ENCODE measurements at places on chromosomes 6 and 20.

DNA sequence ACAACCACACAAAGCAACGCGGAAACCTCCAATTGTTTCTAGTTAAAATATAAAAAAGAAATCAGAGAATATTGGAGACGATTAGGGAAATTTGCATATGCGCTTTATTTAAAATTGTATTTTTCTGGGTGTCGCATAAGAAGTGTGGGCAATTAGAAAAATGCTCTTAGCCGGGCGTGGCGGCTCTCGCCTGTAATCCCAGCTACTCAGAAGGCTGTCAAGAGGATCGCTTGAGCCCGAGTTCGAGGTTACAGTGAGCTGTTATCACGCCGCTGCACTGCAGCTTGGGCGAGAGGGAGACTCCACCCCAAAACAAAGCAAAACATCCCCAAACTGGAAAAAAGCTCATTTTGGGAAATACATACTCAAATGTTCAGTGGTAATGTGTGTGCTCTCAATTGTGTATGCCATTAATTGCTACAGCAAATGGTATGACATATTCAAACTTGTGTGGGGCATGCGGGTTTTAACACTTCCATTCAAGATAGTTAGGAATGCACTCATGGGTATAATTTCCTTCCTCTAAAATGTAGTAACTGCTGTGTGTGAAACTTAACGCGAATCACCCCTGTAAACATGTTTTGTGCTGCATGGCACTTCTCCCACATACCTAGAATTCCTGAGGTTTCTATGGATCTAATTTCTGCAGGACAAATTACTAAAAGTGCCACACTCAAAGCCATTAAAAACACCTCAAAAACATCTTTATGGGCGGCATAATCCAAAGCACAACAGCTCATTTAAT lies 54.7 kb upstream of the HFE start:
- DNase-seq, result no peak

GRCh38 chr6:116662202-116662601 lies 6.4 kb downstream of the ZUP1 start:
- DNase-seq, result no peak

- DNase-seq, result no peak
Measured at GRCh38 chr6:135600086-135600702, 102.7 kb upstream of the AHI1 start.

DNA sequence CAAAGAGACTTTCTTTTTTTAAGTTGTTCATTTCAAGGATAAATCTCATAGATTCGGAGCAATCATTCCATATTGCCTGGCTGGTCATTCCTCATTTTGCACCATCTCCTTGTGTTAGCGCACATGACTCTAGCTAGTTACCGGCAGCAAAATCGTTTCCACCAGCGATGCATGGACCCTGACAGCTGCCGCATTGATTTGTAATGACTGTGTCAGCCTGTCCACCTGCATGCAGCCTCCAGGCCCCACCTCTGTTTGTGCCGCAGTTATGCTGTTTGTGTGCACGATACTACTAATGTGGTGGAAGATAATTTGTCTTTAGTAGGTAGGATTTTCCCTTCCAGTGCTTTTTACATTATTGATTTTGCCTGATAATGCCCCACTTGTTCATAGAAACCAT lies 164.0 kb downstream of the TBC1D7 start:
- DNase-seq, result no peak

DNA sequence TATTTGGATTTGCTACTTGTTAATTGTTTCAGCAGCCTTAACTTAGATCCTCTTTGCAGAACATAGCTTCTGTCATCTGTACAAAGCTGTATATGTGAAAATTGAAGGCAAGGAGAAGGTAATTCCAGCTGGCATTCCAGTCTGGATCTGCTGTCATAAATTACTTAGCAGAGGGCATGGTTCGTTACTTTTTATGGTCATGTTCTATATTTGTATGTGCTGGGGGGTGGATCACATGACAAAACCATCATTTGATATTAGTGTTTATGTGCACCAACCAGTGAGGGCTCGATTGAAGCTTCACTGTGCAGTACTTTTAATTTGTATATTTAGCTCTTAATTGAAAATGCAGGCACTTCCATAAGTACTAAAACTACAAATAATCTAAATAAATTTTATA lies 80.2 kb downstream of the CAP2 start:
- DNase-seq, result no peak

- no peak for DNase-seq
Measured at GRCh38 chr6:33994472-33995308, 151.2 kb downstream of the GRM4 start.

- no peak for DNase-seq
Measured at GRCh38 chr20:45822857-45823256, 4.3 kb downstream of the TNNC2 start.

- DNase-seq, result no peak
Measured at GRCh38 chr20:23826541-23827021, at the start of gene CST2. CST2 (minus strand) TSS chr20:23826729; CDS start chr20:23826660, 69 bp downstream.

DNA sequence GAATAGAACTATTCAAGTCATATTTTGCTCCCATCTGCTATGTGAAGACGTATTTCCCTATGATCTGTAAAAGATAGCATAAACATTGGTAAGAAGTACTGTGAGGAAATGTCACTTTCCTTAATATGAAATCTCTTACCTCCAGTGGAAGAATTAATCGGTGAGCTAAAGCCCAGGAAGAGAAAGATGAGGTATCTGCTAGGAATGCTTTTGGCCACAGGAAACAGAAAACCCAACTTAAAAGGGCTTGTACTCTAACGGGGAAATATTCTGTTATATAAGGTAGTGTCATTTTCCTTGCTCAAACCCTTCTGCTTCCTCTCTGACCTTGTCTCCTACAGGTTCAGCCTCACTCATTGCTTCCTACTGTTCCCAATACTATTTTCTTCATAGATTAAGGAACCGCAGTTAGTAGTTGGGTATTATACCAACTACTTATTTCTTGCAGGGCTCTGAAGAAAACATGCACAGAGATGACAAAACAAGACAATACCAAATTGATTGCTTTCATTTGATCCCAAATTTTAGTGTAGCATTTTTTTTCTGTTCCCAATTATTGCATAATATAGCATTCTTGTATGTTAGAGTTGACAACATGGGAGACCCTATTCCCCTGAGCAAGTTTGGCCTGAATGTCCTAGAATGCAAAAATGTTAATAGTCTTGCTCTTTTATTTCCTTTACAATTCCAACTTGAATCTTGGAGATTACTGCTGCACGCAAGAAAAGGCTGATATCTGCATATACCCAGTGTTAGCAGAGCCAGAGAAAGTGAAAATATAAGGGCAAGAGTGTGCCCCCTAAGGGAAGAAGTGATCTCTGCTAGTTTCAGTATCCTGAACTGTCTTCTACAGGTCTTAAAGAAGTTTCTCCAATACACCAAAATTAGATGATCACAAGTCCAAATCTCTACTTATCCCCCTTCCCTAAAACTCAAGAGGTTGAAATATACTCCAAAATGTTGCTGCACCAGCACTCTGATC lies 65.3 kb downstream of the AFG1L start:
- DNase-seq, result no peak

DNA sequence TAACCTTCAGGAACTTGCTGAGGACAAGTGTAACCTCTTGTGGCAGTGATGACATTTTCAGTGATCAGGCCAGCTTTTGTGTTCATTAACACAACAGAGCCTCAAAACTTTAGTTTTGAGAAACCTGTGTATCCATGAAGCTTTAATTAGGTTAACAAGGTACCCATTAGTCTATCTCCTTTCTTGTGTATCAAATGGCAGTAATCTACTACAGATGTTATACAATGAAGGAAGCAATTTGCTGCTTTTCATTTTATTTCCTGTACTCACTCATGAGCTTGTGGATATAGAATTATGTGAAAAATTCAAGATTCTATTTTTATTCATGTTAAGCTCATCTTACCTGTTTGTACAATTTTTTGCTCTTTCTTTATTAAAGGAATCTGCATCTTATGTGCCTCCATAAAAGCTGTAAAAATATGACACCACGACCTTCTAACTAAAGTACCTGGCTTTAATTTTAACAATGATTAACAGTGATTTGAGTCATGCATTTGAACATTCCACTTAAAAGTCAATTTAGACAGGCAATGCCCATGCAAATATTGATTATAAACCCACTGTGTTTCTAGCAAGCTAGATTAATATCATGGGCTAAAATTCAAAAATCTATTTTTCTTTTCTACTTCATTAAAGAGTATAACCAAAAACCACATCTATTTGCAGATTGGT lies 897.3 kb downstream of the KIF16B start:
- DNase-seq, result no peak

- no peak for DNase-seq
Measured at GRCh38 chr6:159687341-159687740, 5.7 kb downstream of the SOD2 start.

DNA sequence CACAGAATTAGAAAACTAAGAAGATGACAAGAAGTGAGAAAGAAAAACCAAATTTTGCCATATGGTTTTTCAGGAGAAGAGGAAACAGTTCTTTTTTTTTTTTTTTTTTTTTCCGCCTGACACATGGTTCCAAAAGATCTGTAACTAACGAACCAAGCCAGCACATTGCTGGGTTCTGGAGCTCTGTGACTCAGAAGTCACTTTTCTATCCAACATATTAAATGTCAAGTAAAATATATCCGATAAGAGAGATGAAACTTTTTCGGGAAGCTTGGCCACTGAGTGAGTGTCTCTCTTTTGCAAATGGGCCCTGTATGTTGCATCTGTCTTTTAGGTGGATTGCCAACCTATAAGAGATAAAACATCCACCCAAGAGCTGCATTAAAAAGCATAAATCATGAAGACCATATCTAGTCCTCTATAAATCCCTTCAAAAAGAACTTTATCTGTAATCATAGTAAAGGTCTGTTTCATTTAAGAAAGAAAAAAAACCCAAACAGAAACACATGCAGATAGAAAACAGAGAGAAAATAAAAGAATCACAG lies 4.6 kb downstream of the METTL24 start:
- no peak for DNase-seq

- DNase-seq, result no peak
Measured at GRCh38 chr6:113876695-113877094, 19.6 kb downstream of the MARCKS start.

DNA sequence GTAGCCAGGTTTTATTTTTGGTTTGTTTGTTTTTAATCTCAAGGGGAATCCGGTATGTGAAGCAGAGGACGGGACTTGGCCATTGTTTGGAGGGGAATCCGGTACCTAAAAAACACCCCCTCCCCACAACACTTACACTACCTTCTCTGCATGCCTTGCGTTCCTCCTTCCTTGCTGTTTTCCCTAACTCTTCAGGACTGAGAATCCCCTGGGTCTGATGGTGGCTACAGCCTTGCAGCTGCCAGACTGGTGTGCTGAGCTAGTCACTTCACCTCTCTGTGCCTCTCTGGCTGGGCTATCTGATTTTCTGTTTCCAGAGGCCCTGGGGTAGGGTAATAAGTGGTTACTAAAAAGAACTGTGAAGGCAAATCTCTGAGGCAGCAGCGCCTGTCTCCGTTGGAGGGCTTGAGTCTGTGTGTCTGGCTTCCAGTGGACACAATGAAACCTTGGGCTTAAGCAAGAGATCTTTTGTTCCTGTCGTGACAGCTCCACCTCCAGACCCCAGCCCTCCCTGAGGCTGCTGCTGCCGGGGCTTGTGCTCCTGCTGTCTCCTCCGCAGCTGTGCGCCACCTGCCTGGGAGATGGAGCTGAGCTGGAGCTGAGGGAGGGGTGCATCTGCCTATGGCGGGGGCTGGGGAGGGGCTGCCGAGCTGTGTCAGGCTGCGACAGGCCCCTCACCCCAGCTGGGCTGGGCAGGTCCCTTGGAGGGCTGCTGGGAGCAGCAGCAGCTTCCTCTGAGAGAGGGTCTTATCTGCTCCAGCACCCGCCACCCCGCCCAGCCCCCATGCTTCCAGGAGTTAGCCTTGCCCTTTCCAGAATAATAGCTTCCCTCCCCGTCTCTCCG lies 65.8 kb upstream of the CCDC167 start:
- DNase-seq, result no peak

DNA sequence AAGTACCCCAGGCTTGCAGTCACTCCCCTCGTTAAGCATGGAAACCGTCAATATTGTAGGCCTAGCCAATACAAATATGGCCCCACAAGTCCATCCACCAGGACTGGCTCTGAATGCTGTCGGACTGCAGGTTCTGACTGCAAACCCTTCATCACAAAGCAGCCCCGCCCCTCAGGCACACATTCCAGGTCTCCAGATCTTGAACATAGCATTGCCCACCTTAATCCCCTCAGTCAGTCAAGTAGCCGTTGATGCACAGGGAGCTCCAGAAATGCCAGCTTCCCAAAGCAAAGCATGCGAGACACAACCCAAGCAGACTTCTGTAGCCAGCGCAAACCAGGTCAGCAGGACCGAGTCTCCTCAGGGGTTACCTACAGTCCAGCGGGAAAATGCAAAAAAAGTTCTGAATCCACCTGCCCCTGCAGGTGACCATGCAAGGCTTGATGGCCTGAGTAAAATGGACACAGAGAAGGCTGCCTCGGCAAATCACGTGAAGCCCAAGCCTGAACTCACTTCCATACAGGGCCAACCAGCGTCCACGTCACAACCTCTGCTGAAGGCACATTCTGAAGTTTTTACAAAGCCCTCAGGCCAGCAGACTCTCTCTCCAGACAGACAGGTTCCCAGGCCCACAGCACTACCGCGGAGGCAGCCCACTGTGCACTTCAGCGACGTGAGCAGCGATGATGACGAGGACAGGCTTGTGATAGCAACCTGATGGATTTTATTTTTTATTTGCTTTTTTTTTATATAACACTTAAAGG lies 126.2 kb upstream of the EDN1 start:
- no peak for DNase-seq
